Fibroblast of mammary gland (primary cell): ENCODE measurements at places on chromosomes 3 and 15.
A peak's percentile ranks its signal among the peaks of the same experiment; 100 is the strongest.

GRCh38 chr3:183779896-183780465 is 45.4 kb downstream of the MAP6D1 start:
- no peak for DNase-seq

GRCh38 chr3:159616234-159616825 is 372.3 kb upstream of the IL12A start:
- DNase-seq = peak; percentile 60

GRCh38 chr3:101091489-101091888 is 98.3 kb upstream of the ABI3BP start:
- peak; percentile 65 for DNase-seq

GRCh38 chr15:43518197-43518761 is 871 bp downstream of the MAP1A start:
- DNase-seq = no peak

- no peak for DNase-seq
Observed at GRCh38 chr3:189202106-189202505, 30.3 kb downstream of the TPRG1 start.

GRCh38 chr3:192259661-192260060 is 467.7 kb downstream of the FGF12 start:
- no peak for DNase-seq

DNA sequence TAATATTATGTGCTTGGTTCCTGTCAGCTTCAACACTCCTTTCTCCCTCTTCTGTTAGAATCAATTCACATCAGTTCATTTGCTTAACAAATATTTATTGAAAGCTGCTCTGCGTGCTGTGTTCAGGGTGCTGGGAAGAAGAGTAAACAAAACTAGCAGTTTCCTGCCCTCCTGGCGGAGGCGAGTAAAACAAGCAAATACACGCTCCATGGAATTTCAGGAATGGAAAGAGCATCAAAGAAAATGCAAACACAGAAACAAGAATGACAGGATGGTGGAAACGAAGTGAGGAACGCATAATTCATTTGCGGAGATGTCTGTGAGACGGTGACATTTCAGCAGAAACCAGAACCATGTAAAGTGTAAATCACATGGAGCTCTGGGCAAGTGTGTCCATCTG is 49.4 kb upstream of the SPTSSB start:
- DNase-seq = no peak

DNA sequence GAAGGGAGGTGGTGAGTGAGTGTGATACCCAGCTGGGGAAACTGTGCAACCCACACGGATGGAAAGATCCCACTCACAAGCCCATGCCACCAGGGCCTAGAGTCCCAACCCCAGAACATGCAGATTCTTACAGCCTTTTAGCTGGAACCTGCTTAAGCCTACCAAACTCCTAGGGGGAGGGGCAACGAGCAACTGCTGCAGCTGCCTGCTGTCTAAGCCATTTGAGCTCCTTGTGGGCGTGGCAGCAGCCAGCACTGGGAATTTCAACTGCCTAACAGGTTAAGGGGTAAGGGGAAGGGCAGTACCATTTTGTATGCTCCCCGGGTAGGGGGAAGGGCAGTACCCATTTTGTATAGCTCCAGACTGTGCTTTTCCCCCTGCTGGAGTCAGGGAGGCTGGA is 673.2 kb upstream of the BCHE start:
- DNase-seq = no peak

- no peak for DNase-seq
Observed at GRCh38 chr15:38463893-38464292, 10.0 kb downstream of the FAM98B start.

DNA sequence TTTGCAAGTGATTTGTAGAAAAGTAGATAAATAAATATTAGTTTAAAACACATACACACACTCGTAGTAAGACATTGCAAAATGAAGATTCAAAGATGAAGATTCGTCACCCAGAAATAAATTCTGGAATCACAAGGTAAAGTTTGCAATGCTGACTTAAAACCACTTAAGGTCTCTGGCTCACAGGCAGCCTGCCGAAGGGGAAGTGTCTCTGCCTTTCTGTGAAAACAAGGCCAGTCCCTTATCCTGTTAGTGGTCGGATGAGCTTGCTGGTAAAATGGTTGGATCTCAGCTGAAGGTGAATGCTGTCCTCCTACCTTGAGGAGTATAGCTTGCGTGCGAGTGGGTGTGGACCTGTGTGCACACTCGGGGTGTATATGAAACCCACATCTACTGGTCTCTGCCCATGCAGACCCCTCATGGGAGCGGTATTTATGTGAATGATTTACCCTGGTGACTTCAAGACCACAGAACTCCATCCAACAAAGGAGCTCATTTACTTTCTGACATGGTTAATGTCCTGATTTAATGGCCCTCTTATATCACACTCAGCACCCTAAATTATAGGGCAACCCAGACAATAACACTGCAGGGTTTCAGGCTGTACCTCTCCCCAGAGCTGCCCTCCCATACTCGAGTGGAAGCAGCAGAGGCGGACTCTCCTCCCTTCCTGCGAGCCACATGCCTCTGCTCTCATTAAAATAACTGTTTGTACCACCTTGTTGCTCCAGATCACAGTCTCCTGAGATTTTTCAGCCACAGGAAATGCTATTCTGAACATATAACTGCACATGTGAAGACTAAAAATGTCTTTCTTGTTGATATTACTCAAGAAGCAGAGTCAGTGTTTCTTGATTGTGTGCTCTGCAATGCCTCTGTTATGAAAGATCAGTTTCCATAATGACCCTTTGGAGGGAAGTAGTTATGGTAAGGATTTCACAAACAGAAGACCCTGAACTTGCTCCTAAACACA is 45.9 kb upstream of the ALDH1A3 start:
- no peak for DNase-seq

- no peak for DNase-seq
Observed at GRCh38 chr3:127228866-127229265, 35.9 kb downstream of the PRR23E start.

GRCh38 chr3:64355401-64355807 is 130.1 kb upstream of the PRICKLE2 start:
- DNase-seq = peak; percentile 50

DNA sequence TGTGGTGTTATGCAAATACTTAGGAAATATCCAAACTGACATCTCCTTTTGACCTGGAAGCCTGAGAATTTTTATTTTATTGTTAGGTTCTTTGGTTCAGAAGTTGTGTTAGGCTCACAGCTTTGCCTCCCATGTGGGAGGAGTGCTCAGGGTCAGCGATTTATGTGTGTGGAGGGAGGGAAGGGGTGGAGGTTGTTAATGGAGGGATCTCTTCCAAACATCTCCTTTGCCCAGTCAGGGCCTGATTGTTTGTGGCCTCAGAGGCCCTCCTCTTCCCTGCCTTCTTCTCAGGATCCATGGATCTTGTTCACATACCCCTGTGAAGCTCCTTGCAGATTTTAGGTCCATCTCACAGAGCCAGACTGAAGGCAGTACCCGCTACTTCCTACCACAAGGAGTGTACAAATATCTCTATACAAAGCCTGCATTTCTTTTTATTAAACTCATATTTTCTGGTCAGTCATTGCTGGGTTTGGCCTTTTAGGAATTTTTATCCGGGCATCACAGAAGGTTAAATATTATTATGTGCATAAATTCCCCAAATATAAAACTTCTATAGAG is 40.3 kb downstream of the BBX start:
- DNase-seq = no peak

DNA sequence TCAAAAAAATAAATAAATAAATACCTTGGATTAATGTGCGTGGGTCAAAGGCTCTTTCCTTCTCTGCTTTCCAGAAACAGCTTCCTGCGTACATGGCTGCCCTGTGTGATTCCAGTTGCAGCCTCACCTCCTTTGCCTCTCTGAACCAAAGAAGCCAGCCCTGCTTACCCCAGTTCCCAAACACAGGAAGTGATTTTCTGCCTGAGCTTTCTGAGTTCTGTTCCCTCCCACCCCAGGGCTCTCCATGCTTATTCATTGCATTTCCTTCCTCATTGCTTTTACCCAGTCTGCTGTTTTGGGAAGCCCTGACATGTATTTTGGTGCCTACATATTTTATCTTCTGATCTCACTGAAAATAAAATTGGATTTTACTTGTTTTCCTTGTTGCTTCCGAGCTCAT is 15.4 kb downstream of the ZSCAN2 start:
- no peak for DNase-seq

GRCh38 chr3:149010966-149011365 is 19.6 kb downstream of the GYG1 start:
- no peak for DNase-seq

DNA sequence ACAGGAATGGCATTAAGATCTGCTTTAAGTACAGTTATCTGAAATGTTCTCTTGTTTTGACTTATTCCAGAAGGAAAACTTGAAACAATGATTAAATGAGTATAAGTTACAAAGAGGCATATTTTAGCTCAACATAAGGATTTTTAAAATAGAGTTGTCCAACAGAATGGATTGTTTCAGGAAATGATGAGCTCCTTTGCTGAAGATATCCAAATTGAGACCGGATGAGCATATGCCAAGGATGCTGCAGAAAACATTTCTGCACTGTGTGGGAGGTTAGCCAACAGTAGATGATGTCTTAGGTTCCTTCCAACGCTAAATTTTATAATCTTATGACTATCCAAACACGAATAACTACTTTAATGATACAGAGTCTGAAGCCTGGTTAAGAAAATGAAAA is 226.5 kb upstream of the NANOGP8 start:
- peak; percentile 10 for DNase-seq

DNA sequence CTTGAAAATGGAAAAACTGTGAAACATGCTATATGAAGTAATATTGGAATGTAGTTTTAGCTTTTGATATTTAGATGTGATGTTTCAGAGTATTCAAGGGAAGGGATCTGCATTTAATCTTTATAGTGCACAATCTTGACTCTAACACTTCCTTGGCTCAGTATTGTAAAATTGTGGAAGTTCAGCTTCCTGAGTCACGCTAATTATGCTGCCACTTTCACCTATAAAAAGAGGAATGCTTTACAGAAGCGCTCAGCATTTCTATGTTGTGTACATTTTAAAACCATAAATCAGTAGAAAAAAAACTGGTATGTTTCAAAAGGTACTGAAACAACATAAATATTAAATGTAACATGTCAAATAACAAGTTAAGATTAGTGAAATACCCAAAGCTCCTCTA is 32.6 kb downstream of the SERPINI2 start:
- DNase-seq = no peak

GRCh38 chr15:40354408-40355171 is 3.4 kb upstream of the DISP2 start:
- DNase-seq = peak; percentile 36

DNA sequence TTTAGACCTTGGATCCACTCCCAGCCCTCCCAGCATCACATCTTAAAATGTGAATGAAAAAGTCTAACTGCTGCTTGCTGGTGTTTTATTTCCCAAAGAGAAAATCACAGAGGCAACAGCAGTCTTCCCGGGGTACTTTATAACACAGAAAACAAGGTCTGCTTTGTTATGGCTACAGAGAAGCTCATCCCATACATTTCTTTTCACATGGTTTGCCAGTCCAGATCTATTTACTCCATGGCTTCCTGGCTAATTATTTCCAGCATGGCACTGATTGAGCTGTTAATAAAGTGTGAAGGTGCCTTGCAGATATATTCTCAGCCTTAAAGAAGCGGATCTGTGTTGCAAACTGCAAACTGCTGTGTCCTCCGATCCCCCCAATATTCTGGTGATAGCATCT is 466.1 kb upstream of the CFAP20DC start:
- no peak for DNase-seq

- DNase-seq = no peak
Observed at GRCh38 chr3:33941804-33942203, 143.4 kb downstream of the PDCD6IP start.

DNA sequence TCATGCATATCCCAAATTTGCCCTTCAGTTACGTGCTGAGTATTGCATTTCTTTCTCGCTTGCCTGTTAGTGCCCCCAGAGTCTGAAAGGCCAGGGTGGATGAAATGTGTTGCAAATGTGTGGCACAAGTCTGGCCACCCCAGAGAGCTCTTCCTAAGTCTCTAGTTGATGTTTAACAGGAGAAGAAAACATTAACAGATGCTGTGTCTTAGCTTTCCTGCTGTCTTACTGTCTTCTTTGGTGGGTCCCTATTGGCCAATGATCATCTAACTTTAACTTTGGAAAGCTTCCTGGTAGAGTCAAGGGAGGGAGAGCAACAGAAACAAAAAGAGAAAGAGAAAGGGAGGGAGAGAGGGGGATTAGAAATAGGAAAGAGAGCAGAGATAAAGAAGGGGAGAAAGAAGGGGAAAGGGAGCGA is 76.7 kb upstream of the P3H2 start:
- no peak for DNase-seq

- DNase-seq = no peak
Observed at GRCh38 chr3:33032938-33033337, 64.0 kb downstream of the GLB1 start.

- DNase-seq = peak; percentile 74
Observed at GRCh38 chr15:62887113-62887570, 155.4 kb upstream of the TPM1 start.

DNA sequence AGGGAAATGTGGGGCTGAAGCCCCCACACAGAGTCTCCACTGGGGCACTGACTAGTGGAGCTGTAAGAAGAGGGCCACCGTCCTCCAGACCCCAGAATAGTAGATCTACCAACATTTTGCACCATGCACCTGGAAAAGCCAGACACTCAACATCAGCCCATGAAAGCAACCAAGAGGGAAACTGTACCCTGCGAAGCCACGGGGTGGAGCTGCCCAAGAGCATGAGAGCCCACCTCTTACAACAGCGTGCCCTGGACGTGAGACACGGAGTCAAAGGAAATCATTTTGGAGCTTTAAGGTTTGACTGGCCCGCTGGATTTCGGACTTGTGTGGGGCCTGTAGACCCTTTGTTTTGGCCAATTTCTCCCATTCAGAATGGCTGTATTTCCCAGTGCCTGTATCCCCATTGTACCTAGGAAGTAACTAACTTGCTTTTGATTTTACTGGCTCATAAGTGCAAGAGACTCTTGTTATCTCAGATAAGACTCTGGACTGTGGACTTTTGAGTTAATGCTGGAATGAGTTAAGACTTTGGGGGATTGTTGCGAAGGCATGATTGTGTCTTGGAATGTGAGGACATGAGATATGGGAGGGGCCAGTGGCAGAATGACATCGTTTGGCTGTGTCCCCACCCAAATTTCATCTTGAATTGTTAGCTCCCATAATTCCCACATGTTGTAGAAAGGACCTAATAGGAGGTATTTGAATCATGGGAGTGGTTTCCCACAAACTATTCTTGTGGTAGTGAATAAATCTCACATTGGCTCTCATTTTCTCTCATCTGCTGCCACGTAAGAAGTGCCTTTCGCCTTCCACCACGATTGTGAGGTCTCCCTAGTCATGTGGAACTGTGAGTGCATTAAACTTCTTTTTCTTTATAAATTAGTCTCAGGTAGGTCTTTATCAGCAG is 105.8 kb downstream of the CBLB start:
- DNase-seq = no peak

GRCh38 chr3:41900265-41900664 is 61.6 kb downstream of the ULK4 start:
- peak; percentile 15 for DNase-seq
